Gastrocnemius medialis (tissue), 4 donors: ENCODE measurements at places on chromosomes 16 and 17. TPM values are rescaled to one million over a fixed set of nuclear protein-coding genes. Genes with fewer than 3 reads are reported as not detected.
A peak's percentile ranks its signal among the peaks of the same experiment; 100 is the strongest.

The SOCS1 gene
- 5.5 TPM for total RNA-seq

The TPSG1 gene
- not detected for total RNA-seq

The TBC1D28 gene
- not detected for total RNA-seq

The LGALS9B gene
- total RNA-seq = not detected

The CPHXL2 gene
- not detected for total RNA-seq

The SNRNP25 gene
- 77.6 TPM for total RNA-seq

The TNP2 gene
- total RNA-seq = not detected

The KRT39 gene
- not detected for total RNA-seq

DNA sequence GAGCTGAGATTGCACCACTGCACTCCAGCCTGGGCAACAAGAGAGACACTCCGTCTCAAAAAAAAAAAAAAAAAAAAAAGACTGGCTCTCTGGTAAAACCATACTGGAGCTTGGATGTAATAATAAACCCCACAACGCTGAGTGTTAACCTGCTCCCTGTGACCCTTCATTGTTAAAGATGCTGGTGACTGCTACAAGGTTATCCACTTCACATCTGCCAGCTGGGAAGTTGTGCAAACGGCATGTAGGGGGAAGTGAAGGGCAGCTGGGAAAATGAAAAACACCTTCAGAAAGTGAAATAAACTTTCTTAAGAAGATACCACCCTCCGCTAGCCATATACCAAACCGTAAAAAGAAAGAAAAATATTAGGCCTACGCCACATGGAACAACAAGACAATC, 131.0 kb upstream of the NUDT7 start:
- DNase-seq = no peak
- H3K36me3 ChIP-seq = no peaks in the 10 kb centered on the region
- no peak overlapping the region for H3K27ac ChIP-seq
- no peak overlapping the region for H3K4me3 ChIP-seq
- H3K4me1 ChIP-seq = peaks cover 4% of the 10 kb centered on the region
- no peaks in the 10 kb centered on the region for H3K27me3 ChIP-seq

- DNase-seq = no peak
- no peaks in the 10 kb centered on the region for H3K36me3 ChIP-seq
- H3K4me3 ChIP-seq = no peak overlapping the region
- no peak overlapping the region for H3K27ac ChIP-seq
- no peaks in the 10 kb centered on the region for H3K27me3 ChIP-seq
These were observed 74.7 kb upstream of the CDH5 start for GRCh38 chr16:66291833-66292232.

DNA sequence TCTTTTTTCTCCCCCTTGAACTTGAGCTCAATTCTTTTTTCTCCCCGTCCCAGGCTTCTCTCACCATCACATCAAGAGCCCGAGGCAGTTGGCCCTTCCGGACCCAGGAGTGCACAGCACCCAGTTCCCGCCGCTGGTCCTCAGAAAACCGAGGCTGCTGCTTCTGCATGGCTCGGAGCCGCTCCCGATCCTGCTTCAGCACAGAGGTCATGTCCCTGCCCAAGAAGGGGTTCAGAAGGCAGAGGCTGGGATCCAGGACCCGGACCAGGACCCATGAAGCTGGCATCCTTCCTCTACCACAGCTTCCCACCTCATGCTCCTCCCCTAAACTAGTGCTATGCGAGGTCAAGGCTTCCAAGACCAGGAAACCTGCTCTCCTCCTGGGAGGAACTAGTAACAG, 10.5 kb downstream of the PER1 start:
- no peak overlapping the region for H3K4me3 ChIP-seq
- peak; percentile 27 for DNase-seq
- peak overlapping the region; percentile 100 for H3K27ac ChIP-seq

GRCh38 chr17:43823350-43824084, 9.4 kb downstream of the MPP3 start:
- no peak overlapping the region for H3K27ac ChIP-seq
- no peaks in the 10 kb centered on the region for H3K27me3 ChIP-seq
- DNase-seq = no peak
- H3K4me1 ChIP-seq = no peaks in the 10 kb centered on the region

DNA sequence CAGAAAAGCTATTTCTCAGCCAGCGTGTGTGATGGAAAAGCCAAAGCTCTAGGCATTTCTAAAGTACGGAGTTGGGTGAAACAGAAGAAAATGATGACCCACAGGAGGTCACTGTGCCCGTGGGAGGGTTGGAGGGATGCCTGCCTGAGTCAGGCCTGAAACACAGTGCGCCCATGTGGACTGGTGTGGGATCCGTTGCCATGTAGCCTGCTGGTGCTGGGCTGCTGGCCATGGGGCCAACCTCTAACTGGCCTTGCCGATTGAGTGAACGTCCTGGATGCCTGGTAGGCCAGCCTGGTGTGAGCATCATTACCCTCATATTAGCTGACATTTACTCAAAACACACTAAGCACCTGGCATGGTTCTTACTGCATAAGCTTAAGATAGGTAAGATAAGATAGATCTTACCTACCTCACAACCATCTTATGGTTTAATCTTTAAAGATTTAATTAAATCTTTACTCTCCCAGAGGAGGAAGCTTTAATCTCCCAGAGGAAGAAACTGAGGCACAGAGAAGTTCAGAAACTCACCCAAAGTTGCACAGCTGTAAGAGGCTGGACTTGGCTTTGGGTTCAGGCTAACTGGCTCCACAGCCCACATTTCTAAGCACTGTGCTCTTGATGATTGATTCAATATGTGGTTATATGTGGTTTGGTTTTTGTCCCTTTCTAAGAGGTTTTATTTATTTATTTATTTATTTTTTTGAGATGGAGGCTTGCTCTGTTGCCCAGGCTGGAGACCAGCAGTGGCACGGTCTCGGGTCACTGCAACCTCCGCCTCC, 15.7 kb downstream of the MGAT5B start:
- H3K36me3 ChIP-seq = no peaks in the 10 kb centered on the region
- H3K4me1 ChIP-seq = no peaks in the 10 kb centered on the region
- H3K4me3 ChIP-seq = no peak overlapping the region
- no peak overlapping the region for H3K27ac ChIP-seq
- H3K27me3 ChIP-seq = peaks cover 10% of the 10 kb centered on the region
- no peak for DNase-seq

GRCh38 chr17:49829026-49829425, 18.8 kb downstream of the TAC4 start:
- no peaks in the 10 kb centered on the region for H3K27me3 ChIP-seq
- peak overlapping the region; percentile 56 for H3K27ac ChIP-seq
- H3K4me3 ChIP-seq = no peak overlapping the region
- peaks cover 18% of the 10 kb centered on the region for H3K4me1 ChIP-seq
- H3K36me3 ChIP-seq = no peaks in the 10 kb centered on the region

DNA sequence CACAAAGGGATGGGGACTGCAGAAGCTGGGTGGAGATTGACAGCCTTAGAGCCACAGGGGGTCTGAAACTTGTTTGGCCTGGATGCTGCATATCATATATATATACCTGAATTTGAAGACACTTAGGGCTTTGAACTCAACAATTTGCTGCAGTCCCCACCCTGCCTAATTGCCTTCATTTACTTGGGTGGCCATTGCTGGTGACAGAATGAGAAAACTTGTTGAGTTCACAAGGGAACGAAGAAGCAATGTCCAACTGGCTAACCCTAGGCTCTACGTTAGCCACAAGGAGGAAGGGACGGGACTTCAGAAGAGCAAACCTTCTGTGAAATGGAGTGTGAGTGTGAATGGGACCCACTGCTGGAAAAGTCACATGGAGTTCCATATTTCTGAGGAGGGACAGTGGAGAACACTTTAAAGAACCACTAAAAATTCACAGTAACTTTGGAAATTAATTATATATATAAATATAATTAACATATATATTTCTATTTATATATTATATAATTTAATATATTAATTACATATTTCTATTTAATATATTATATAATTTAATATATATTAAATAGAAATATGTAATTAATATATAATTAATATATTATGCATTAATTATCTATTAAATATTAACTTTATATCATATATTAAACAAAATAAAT, 215.3 kb upstream of the SOX9 start:
- no peaks in the 10 kb centered on the region for H3K36me3 ChIP-seq
- no peaks in the 10 kb centered on the region for H3K27me3 ChIP-seq
- no peak overlapping the region for H3K4me3 ChIP-seq
- peaks cover 4% of the 10 kb centered on the region for H3K4me1 ChIP-seq

GRCh38 chr17:71764505-71764904, 356.3 kb upstream of the SOX9 start:
- H3K4me1 ChIP-seq = no peaks in the 10 kb centered on the region
- DNase-seq = no peak
- no peak overlapping the region for H3K27ac ChIP-seq
- H3K4me3 ChIP-seq = no peak overlapping the region
- H3K36me3 ChIP-seq = no peaks in the 10 kb centered on the region

DNA sequence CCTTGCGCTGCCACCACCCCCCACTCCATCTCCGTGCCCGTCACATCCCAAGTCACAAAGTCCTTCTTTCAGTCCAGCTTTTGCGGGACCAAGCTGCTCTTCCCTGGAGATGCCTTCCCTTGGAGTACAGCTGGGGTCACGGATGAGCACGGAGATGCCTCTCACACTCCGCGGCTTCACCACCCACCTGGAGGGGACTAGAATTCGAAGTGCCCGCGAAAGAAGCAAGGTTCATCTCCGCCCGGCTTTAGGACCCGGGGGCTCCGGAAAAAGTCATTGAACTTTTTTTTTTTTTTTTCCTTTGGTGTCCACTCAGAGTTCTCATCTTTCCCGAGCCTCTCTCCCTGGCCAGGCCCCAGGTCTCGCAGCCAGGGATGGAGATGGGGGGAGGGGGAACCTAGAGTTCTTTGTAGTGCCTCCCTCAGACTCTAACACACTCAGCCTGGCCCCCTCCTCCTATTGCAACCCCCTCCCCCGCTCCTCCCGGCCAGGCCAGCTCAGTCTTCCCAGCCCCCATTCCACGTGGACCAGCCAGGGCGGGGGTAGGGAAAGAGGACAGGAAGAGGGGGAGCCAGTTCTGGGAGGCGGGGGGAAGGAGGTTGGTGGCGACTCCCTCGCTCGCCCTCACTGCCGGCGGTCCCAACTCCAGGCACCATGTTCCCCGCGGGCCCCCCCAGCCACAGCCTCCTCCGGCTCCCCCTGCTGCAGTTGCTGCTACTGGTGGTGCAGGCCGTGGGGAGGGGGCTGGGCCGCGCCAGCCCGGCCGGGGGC, at the start of gene FKBP10:
FKBP10 (plus strand) TSS at position 624 of the 771 bp plus-strand sequence; CDS start at position 655, 31 bp downstream.
- peak within 1 kb of the TSS; percentile 63 for H3K4me3 ChIP-seq
- peak within 1 kb of the TSS; percentile 51 for H3K27ac ChIP-seq
- H3K4me1 ChIP-seq = peaks cover 8% of the 10 kb centered on the region
- H3K27me3 ChIP-seq = no peaks in the 10 kb centered on the region
- no peaks in the 10 kb centered on the region for H3K36me3 ChIP-seq

DNA sequence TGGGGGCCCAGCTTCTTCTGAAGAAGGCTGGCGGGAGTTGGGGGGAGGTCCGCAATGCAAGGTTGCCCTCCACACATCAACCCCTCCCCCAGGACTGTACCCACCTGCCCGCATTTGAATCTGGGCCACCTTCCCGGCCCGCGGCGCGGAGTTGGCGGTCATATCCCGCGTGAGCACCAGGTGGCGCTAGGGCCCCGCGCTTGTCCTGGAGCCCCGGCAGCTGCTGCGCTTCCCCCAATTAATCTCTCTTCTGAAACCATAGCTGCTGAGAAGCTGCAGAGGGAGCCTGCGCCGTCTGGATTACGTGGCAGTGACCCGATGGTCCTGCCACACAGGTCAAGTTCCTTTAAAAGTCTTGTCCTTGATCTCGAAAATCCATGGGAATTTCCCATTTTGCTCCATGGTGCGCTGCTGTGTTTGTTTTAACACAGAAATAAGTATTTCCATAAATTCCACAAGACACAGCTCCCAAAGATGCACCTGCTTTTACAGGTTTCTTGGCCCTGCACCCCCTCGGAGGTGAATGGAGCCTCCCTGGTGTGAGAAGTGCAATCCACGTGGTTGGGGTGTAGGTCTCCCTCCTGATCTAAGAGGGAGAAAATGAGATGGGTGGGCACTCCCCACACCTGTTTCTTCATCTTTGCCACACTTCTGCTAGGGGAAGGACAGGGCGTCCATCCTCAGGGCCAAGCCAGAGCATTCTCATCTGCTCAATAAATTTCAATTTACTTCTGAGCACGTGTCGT, 22.1 kb downstream of the COX4I1 start:
- no peaks in the 10 kb centered on the region for H3K4me1 ChIP-seq
- DNase-seq = peak; percentile 39
- no peak overlapping the region for H3K27ac ChIP-seq
- no peaks in the 10 kb centered on the region for H3K36me3 ChIP-seq

- no peak for DNase-seq
- H3K4me3 ChIP-seq = no peak overlapping the region
- no peaks in the 10 kb centered on the region for H3K4me1 ChIP-seq
- no peaks in the 10 kb centered on the region for H3K27me3 ChIP-seq
- no peaks in the 10 kb centered on the region for H3K36me3 ChIP-seq
These were observed 42.6 kb upstream of the SKAP1 start for GRCh38 chr17:48472411-48473281.

GRCh38 chr17:49762151-49762941, 1.6 kb downstream of the FAM117A start:
- no peaks in the 10 kb centered on the region for H3K27me3 ChIP-seq
- no peak for DNase-seq
- H3K27ac ChIP-seq = peak overlapping the region; percentile 57
- H3K4me1 ChIP-seq = peaks cover 8% of the 10 kb centered on the region
- H3K4me3 ChIP-seq = no peak overlapping the region

- H3K27ac ChIP-seq = no peak overlapping the region
- H3K36me3 ChIP-seq = no peaks in the 10 kb centered on the region
- peaks cover 13% of the 10 kb centered on the region for H3K27me3 ChIP-seq
These were observed 37.3 kb downstream of the SMARCE1 start for GRCh38 chr17:40610359-40610758.
